ENCODE measurements at places on chromosomes 1 and 21.

DNA sequence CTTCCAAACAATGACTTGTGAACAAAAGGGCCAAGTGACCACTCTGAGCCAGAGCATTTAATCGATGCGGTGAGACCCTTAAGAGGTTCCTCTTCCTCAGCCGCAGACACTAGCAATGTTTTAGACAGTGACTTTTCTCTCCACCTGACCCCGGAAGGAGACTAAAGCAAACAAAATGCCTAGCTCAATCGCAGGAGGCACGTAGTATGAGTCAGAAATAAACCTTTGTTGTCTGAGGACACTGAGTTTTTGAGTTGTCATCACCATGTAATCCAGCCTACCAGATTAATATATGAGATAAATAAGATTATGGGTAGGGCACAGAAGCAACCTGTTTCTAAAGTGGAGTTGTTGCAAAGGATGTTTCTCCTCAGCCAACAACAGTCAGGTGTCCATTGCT, 326.2 kb upstream of the DUSP10 start:
- no peak for DNase-seq

GRCh38 chr1:82486969-82487368, 686.2 kb downstream of the ADGRL2 start:
- no peak for DNase-seq

DNA sequence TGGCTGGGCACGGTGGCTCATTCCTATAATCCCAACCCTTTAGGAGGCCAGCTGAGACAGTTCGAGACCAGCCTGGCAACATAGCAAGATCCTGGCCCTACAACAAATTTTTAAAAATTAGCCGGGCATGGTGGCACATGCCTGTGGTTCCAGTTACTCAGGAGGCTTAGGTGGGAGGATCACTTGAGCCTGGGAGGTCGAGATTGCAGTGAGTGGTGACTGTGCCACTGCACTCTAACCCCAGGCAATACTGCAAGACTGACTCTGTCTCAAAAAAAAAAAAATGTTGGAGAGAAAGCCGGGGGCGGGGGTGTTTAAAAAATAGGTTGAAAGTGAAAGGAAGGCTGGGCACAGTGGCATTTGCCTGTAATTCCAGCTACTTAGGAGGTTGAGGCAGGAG, 16.5 kb downstream of the CLDN19 start:
- DNase-seq: no peak

- no peak for DNase-seq
These were observed 207.4 kb downstream of the APP start for GRCh38 chr21:25963181-25963580.

GRCh38 chr1:163820226-163820625, 498.5 kb downstream of the NUF2 start:
- DNase-seq: no peak

DNA sequence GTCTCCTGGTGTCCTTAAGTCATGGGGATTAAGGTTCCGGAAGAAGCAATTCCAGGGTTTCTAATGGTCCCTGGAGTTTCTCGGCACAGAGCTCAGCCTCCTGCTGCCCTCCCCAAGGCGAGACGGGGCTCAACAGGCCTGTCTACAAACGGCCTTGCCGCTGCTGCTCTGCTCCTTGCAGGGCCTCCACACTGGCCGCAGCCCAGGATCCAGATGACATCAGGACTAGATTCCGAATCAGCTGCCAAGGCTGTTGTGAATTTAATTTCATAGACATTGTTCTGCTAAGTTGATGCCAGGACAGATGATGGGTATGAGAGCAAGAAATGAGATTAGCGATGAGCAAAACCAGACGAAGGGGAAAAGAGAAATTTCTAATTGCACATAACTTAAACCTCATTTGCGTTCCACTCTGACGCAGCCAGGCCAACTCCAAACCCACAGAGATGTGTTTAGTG, 103.6 kb upstream of the BACE2 start:
- no peak for DNase-seq

GRCh38 chr1:14238472-14239307, 359.8 kb upstream of the KAZN start:
- no peak for DNase-seq

DNA sequence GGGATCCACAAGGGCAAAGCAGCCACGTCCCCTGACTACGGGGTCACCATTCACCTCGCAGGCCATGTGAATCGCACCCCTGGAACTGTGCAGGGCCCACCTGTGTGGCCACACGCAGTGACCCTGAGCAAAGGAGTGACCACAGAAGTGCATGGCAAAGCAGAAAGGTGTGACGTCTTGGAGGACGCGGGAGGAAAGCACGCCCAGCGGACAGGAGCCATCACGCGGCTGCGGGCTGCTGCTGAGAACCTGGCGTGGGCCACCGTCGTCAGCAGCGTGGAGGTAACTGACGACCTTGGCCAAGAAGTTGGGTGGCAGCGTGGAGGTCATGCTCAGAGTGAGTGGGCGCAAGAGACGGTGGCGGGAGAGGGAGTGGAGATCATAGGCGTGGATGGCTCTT, 76.7 kb upstream of the C1orf174 start:
- DNase-seq: no peak

DNA sequence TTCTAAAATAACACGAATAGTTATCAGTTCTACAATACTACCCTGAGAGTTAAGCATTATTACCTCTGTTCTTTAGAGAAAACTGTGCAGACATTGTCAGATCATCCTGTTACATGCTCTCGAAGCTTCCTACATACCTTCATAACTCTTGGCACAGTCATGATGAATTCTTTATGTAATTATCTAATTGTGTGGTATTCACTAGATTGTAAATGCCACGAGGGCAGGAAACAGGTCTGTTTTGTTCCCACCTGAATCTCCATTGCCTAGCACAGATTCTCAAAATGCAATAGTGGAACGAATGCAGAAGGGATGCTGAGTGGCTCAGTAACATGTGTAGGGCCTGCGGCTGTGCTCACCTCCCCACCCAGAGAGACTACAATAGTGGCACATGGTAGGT, 3.4 kb downstream of the SYT2 start:
- DNase-seq: no peak

DNA sequence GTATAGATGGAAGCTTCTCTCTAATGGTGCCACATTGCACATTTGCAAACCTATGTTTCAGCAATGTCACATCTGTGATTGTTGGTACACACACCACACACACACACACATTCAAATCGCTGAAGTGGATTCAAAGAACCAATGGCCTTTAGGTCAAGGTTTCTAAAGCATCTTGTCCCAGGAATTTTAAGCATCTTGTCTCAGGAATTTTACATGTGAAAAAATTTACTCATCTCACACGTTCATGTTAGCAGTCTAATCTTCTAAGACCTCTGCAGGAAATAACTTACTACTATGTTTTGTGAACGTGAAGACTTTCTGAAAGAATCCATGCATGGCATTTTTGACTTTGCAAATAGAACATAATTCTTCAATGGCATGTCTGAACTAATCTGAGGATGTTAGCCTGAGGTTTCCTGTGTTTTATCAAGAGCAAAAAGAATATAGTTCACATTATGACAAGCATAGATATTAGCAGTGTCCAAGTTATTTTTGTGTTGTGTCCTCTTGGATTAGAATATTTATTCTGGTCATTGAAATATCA, 125.1 kb downstream of the CYYR1 start:
- DNase-seq: no peak

- no peak for DNase-seq
These were observed 95.2 kb downstream of the ZP4 start for GRCh38 chr1:237795558-237795957.

GRCh38 chr1:243849421-243850201, 432 bp downstream of the AKT3 start:
- DNase-seq: peak; percentile 75

- DNase-seq: no peak
These were observed 229.6 kb upstream of the JUN start for GRCh38 chr1:59013276-59013927.

- DNase-seq: peak; percentile 77
These were observed 118.0 kb upstream of the IFFO2 start for GRCh38 chr1:19074361-19074901.

DNA sequence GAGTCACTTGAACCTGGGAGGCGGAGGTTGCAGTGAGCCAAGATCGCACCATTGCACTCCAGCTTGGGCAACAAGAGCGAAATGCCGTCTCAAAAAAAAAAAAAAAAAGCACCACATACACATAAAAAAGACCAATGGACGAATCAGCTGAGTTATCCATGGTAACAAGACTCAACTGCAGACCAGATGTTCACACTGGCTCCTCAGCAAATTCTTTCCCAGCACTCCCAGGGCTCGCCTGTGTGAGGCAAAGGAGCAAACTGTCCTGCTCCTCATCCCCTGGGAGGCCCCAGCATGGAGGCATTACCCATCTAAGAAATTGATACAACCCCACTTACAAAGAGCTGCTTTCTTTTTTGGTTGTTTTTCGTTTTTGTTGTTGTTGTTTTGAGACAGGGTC, 3.1 kb downstream of the TMEM234 start:
- no peak for DNase-seq

- no peak for DNase-seq
These were observed 11.2 kb downstream of the PTPRF start for GRCh38 chr1:43541721-43542401.

GRCh38 chr1:14396100-14396499, 202.4 kb upstream of the KAZN start:
- DNase-seq: no peak

DNA sequence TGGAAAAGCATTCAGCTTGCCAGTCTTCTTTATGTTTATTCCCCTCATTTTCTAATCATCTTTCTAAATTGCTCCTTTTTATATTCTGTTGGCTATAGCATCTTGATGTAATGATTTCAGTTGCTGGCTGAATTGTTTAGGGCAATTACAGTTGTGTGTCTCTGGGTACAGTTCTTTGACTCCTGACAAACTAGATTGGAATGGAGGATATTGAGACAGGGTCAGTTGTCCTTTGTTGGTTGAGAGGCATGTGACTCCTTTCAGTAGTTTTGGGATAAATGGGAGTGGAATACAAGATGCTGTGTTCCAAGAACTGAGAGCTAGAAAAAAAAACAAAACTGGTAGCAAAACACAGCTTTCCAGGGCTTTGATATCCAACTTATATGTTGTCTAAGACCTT, 1.5 kb downstream of the CENPF start:
- no peak for DNase-seq

DNA sequence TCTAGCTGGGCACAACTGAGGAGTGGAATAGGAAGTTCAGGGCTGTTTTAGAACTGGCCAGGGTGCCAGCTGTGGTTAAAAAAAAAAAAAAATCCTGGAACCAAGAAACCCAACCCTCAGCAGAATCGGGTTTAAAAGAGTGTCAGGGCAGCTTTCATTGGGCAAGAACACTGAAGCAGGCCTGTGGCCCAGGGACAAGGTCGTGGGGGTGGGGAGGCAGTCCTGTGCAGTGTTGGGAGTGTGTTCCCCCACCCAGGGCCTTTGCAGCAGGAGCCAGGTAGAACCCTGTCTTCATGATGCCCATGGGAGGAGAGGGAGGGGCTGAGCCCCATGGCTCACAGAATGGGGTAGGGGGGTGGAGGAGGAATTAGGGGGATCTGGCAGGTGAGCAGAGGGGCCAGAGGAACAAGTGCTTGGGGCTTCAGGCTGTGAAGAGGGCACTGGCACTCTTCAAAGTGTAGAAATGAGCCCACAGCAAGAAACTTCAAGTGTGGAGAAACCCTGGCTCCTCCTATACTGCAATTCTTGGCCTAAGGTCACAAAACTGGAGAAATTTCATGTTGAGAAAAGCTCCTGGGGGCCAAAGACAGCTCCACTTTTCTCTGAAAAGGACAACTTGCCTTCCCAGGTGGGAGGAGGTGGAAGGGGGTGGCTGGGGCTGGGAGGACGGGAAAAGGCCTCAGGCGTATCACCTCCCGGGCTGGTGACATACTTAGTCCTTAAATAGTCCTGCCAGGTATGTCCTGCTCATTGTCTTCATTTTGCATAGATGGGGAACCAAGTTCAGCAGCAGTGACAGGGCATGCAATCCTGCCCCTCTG, 39.3 kb downstream of the KIAA1614 start:
- no peak for DNase-seq

DNA sequence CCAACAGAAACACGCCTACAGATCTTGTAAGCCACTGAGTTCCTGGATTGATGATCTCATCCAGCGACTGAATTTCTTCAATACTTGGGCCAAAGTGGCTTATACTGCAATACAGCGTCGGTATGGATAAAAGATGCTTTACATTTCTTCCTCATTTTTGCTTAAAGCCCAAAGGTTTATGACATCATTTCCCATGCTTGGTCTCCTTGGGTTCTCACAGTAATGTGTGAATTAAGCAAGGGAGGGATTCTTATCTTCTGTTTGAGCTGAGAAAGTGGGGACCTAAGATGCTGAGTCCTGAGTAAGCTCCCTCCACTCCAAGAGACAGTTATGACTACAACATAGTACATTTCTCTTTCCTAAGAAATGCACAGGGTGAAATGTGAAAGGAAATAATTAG, 39.5 kb downstream of the LBR start:
- no peak for DNase-seq

- no peak for DNase-seq
These were observed 3.7 kb downstream of the ST3GAL3 start for GRCh38 chr1:43711049-43711448.

- DNase-seq: no peak
These were observed 23.8 kb downstream of the HSD11B1 start for GRCh38 chr1:209728466-209728865.

DNA sequence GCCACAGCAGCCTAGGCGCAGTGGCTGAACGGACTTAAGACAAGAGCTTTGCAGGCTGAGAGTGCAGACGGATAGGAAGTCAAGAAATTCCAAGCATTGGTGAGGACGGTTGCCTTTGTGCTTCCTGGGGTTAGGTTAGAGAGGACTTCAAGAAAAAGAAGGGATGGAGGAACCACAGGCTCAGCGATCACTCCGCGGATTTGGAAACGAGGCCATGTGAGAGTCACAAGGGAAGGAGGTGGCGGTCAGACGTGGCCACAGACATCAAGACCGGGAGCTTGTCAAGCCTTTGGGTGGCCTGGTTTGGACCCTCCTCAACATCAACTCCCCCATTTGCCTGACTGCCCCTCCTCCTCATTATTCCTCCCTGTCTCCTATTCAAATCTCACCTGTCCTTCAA, 62.3 kb downstream of the NID1 start:
- no peak for DNase-seq

DNA sequence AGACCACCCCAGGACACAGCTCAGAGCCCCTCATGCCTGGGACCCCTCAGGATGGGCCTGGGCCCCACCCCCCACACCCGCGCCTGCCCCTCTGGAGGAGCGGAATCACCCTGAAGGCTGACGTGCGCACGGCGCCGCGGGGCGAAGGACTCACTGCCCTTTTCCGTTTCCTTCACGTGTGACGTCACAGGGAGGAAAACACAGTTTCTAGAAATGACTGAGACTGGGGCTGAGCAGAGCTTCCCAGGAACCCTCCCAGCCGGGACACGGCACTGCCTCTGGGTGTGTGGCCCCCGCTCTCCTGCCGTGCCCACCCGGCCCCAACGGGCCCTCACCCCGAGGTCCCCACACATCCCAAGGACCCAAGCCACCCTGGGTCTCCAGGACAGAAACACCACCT, 5.4 kb upstream of the TNFRSF4 start:
- peak; percentile 63 for DNase-seq

- no peak for DNase-seq
These were observed 355.6 kb downstream of the PRDM2 start for GRCh38 chr1:14055442-14056223.
